ENCODE measurements at places on chromosomes 7 and 10.
A peak's percentile ranks its signal among the peaks of the same experiment; 100 is the strongest.

- DNase-seq: no peak
These were observed 93.8 kb upstream of the SVIL start for GRCh38 chr10:29728541-29729049.

DNA sequence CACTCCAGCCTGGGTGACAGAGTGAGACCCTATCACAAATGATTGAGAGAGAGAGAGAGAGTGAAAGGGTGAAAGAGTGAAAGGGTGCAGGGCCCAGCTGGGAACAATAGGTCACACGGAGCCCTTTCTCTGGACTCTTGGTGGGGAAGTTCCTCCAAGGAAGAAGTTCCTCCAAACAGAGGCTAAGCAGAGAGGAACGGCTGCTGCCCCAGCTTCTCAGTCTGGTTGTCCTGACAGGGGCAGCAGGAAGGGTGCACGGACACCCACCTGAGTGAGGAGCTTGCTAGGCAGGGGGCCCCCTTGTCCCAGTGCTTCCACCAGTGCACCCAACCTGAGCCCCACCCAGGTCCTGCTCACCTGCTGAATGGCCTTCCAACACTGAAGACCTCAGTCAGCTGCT lies 38.8 kb upstream of the MYL10 start:
- DNase-seq: no peak

DNA sequence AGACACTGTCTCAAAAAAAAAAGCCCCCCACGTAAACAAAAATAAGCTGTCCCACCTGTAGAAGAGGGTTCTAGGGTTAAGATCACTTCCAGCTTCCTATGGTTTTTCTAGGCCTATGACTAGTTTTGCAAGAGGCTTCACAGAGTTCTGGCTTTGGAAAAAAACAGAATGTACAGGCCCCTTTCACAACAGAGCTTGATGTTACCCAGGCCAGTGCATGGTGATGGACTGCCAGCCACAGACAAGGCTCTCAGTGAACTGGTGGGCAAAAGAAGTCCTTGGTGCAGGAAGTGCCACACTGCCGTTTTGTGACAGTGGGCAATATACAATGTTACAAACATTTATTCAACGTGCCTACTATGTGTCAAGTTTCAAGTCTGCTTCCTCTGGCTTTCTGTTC lies 18.3 kb upstream of the EFCAB10 start:
- no peak for DNase-seq

- peak; percentile 8 for DNase-seq
These were observed 33.9 kb downstream of the PPIF start for GRCh38 chr10:79380946-79381721.

DNA sequence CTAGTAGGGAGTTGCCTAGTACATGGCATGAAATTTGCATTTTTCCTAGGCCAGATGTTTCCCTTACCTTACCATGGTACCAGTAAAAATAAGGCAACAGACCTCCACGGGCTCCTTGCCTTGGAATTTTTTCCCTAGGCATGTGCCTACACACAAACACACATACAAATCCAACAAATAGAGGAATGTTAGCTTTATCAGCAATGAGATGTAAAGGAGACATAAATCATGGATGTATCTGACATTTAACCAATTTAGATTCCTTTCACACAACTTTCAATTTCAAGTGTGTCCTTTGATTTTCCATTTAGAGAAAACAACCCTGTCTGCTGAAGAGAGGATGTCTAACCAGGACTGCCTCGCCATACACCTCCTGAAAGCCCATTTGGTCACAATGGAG lies 209.7 kb upstream of the SP4 start:
- DNase-seq: no peak

DNA sequence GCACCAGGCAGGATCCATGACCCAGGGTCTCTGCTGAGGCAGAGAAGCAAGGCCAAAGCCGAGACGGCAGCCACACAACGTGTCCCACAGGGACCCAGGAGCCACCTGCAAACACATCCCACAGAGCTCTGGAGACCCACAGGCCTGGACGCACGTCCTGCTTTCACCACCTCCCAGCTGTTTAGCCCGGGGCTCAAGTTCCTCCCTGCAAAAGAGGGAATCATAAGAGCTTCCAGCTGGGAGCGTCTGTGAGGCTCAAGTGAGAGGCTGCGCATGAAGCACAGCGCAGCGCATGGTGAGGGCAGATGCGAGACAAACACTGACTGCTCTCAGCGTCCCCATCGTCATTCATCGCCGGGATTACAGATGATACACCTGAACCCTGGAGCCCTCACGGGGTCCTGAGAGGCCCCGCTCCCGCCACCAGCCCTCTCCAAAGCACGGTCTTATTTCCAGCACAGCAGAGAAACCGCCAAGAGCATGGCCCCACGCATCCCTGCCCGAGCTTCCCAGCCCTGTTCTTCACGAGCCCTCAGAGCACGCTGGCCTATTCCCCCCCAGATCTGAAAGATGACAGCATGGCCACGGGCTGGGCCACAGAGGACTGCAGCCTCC lies 88.7 kb downstream of the MAD1L1 start:
- DNase-seq: no peak

GRCh38 chr7:51111241-51111940 lies 205.2 kb downstream of the COBL start:
- DNase-seq: no peak

DNA sequence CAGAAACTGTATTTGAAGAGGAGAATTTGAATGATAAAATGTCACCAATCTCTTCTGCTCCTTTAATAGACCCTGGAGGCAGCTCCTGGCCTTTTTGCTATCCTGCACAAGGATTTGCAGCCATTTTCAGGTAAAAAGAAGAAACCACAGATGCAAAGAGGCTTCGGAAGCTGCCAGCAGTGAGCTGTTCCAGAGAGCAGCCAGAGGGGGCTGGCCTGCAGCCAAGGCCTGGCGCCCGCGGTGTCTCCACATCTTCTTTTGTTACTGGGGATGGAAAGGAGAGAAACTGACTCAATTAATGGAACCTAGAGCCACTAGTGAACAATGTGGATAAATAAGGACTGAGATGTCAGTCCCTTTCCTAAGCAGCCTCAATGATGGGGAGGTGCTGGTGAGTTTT lies 23.9 kb upstream of the GPR26 start:
- DNase-seq: no peak

DNA sequence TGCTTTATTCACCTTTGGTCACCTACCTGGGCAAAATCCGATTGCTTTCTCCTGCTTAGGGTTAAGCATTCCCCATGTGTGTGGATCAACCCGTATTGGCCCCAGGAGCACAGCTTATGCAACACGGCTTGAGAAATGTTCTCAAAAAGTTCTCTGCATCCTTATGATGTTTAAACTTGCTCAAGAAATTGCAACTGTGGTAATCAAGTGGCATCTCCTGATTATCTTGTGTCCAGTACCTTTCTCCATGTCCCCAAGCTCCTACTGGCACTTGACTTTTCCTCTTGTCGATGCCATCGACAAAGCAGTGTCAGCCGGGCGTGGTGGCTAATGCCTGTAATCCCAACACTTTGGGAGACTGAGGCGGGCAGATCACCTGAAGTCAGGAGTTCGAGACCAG lies 4.7 kb upstream of the PKD2L1 start:
- DNase-seq: no peak

DNA sequence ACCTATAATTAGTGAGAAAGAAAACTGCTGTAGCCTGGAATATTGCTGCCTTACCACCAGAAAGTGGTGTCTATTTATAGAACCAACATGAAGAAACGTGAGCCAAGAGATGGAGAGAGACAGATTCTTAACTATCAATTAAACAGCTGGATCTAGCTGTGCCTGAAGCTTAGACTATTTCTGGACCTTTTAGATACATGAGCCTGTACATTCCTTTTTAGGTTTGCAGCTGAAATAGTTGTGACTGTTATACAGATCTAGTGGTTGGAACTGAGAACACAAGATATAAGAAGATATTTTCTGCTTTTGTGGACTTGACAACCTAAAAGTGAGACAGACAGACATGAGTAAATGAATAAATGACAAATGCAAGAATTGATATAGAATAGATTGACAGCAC lies 73.4 kb downstream of the CDK14 start:
- no peak for DNase-seq

GRCh38 chr10:114662646-114663217 lies 4.7 kb upstream of the ABLIM1 start:
- no peak for DNase-seq

DNA sequence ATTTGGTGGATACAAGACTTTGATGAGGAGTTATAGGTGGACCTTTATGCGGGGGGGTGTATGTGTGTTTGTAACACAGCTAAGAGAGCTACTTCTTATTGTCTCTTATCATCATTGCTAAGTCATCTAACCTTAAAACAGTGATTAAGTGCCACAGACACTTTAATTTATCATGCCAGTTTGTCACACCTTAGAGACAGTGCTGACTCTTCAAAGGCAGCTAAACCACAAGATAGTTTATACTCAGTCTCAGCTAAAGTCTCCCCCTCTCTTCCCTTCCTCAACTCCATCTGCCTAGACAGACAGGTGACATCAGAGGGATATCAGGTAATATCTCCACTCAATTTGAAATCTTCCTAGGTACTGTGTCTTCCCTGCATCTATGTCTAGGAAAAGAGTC lies 42.2 kb downstream of the MYPN start:
- no peak for DNase-seq

DNA sequence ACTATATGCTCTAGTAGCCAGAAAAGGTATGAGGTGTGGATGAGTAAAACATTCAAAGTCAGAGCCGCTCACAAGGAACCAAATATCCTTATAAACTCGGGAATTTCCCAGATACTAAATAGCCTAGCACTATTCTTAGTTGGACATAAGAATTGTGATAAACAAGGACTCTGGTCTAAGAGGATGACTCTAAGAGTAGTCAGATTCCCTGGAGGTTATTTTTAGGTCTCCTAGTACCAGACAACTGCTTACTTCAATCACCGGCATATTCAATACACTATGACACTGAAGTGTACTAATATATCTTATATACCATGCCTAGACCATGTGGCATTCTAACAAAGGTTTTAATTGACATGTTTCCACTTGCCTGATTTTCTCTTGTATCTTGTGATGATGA lies 56.5 kb downstream of the LMBR1 start:
- no peak for DNase-seq

DNA sequence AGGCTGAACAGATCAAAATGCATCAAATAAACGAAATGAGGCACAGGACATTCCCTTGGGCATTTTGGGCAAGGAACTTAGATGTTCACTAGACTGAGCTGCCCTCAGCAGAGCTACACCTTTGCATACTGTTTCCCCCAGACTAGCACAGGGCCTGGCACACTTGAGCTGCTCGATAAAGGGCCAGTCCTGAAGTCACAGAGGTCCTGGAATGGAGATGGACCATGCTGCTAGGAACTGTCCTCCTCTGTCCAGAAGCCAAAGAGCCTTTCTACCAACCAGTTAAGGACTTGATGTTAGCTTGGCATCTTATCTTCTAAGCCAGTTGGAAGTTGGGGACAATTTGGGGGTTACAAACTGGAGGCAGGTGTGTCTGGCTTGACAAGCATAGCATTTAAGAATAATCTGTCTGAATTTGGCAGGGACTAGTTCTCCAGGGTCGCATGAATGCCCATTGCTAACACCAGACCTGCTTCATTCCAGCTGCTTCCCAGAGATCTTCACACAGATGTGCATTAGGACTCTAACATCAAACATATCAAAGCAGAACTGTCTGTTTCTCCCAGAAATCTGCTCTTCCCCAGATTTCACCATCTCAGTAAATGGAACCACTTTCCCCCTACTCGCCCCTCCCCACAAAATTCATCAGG lies 152.2 kb upstream of the PDE1C start:
- DNase-seq: no peak

DNA sequence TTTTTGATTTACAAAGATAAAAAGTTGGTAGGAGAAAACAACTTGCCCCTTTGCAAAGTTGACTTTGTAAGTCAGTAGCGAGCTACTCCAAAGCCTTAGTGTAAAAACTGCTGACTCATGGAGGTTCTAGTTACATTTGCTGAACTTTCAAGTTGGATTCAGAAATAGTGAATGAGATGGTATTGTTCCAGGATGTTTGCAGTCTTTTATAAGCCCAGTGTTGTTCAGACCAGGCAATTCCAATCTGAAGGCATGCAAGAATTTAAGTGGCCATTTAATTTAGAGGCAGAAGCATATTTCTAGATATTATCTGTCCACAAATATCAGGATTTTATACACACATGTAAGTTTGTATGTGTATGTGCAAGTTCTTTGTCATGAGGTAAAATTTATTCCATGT lies 21.6 kb downstream of the TES start:
- no peak for DNase-seq

DNA sequence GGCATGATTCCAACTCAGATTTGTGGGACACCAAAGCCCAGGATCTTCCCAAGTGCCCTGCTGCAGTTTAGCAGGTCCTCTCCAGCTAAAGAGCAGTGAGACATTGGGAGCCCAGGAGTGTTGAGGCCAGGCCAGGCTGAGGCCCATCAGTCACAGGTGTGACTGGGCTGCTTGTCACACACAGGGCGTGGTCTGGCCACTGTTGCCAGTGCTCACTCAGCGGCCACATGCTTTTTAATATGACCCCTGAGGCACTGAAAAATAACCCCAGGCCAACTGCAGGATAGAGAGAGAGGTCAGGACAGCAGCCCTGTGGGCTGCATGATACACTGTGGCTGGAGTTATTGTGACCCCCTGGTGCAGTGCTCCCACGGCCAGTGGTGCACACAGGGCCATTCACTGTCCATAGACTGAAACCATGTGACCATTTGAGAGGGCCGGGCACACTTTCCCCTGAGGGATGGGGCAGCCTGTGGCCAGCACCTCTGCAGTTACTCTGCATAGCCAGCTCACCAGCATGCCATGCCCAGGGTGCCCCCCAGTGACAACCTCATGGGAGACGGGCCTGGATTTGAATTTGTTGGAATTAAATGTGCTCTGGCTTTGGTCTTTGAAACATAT lies 4.2 kb downstream of the GDF2 start:
- no peak for DNase-seq

- DNase-seq: no peak
These were observed 117.9 kb upstream of the COL1A2 start for GRCh38 chr7:94276795-94277194.

DNA sequence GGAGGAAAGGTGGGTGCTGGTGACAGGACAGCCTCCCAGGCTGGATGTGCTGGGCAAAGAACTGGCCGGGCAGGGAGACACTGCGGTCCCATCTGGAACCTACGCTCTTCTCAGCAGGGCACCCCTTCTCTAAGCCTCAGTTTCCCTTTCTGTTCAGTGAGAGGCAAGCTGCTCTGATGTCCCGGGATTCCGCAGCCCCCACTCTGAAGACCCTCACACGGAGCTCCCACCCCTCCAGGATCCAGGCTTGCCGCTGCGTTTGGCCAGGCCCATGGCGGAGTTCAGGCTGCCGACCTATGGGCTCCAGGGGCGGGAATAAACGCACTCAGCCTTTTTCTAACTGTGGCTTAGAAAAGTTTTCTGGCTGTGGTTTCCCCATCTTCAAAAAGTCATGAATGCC lies 10.2 kb upstream of the INTS1 start:
- no peak for DNase-seq

- DNase-seq: peak; percentile 39
These were observed 127.8 kb downstream of the CELF2 start for GRCh38 chr10:11145495-11145855.

- DNase-seq: no peak
These were observed 1.0 kb downstream of the CYP51A1 start for GRCh38 chr7:92133133-92133736.

GRCh38 chr7:30280631-30281030 lies 3.8 kb upstream of the ZNRF2 start:
- no peak for DNase-seq

Measured in stimulated activated naive CD8-positive, alpha-beta T cell treated with anti-CD3 and anti-CD28 coated beads, Interleukin-15, amount 100 ng/mL, for 72 hours (primary cell).